ENCODE measurements at places on chromosomes 4 and X.

GRCh38 chr4:84574069-84574720, 8.7 kb upstream of the CDS1 start:
- no peak for DNase-seq

DNA sequence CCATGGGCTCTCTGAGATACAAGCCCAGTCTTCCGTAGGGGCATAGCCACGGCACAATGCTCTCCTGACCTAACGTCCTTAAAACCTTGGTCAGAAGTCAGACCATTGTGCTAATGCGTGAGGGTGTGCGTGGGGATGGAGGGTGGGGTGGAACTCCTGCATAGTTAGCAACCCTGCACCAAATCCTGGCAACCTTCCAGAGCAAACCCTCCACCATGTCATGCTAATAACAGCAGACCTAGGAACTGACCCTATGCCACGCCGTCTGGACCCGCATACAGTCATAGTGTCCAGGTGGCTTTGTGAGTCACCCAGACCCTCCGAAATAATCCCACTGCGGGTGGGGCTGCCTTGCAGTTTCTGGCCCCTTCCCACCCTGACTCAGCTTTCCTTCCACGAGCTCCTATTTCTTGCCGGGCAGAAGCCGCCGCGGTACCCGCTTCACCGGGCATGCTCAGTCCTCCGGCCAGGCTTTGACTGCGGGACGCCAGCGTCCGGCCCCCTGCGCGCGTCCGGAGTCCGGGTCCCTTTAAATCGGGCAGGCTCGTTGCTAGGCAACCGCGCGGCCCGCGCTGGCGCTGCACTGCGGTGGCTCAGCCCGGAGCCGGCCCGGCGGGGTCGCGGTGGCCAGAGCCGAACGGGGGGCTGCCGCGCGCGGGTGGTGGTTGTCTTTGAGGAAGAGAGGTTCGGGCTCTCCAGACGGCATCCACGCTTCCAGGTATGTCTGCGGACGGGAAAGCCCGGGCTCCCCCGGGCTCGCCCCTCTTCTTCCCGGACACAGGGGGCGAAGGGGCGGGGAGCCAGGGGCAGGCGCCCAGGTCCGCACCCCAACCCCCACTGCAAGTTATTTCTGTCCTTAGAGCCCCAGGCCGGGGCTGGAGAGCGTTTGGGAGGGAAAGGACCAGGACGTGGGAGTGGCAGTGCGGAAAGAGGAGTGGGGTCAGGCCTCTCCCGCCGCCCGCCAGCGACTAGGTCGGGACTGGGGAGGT, at the start of gene CCDC160:
Gene CCDC160, plus strand, starts transcription at position 557 of the 989 bp plus-strand sequence. CDS start 7,619 bp downstream, outside the sequence.
- DNase-seq, result no peak

DNA sequence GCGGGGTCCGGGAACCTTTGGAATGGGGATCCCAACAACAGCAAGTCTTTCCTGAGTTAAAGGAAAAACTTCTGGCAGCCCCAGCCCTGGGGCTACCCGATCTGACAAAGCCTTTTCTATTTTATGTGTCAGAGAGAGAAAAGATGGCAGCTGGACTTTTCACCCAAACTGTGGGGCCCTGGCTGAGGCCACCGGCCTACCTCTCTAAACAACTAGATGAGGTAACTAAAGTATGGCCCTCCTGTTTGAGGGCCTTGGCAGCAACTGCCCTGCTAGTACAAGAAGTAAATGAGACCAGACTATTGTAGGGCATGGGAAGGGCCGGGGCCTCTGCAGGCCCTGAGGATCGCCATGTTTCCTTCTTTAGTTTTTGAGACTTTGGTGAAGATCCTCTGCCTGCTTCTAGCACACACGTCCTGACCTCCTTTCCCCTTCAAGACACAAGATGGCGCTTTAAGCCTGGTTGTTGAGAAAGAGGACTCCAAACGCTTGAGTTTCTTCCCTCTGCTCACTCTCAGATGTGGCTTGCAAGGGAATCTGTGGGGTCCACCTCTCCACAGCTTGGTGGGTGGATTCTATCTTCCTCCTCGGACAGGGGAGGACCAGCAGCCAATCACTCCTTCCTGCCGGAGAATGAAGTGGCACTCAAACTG, 18.5 kb upstream of the DRD5 start:
- no peak for DNase-seq

GRCh38 chr4:146041139-146042004, 102.7 kb upstream of the ZNF827 start:
- DNase-seq, result no peak

- DNase-seq, result no peak
Measured at GRCh38 chr4:37599092-37599790, 86.9 kb downstream of the RELL1 start.

Measured in activated CD4-positive, alpha-beta T cell treated with anti-CD3 and anti-CD28 coated beads, Interleukin-2, amount 50 U/mL, for 24 hours (primary cell).